Endothelial cell (in vitro differentiated cells): ENCODE measurements at places on chromosomes 1 and 21.
A peak's percentile ranks its signal among the peaks of the same experiment; 100 is the strongest.

- no peak for DNase-seq
- peaks cover 1% of the 10 kb centered on the region for H3K27me3 ChIP-seq
- no peak overlapping the region for H3K4me3 ChIP-seq
- H3K36me3 ChIP-seq = no peaks in the 10 kb centered on the region
These were observed 94.3 kb downstream of the GLUL start for GRCh38 chr1:182297335-182297734.

- H3K4me1 ChIP-seq = peaks cover 13% of the 10 kb centered on the region
- peaks cover 1% of the 10 kb centered on the region for H3K27me3 ChIP-seq
- no peaks in the 10 kb centered on the region for H3K36me3 ChIP-seq
- DNase-seq = no peak
- no peak overlapping the region for H3K27ac ChIP-seq
These were observed 8.3 kb upstream of the KIAA0040 start for GRCh38 chr1:175200678-175201521.

DNA sequence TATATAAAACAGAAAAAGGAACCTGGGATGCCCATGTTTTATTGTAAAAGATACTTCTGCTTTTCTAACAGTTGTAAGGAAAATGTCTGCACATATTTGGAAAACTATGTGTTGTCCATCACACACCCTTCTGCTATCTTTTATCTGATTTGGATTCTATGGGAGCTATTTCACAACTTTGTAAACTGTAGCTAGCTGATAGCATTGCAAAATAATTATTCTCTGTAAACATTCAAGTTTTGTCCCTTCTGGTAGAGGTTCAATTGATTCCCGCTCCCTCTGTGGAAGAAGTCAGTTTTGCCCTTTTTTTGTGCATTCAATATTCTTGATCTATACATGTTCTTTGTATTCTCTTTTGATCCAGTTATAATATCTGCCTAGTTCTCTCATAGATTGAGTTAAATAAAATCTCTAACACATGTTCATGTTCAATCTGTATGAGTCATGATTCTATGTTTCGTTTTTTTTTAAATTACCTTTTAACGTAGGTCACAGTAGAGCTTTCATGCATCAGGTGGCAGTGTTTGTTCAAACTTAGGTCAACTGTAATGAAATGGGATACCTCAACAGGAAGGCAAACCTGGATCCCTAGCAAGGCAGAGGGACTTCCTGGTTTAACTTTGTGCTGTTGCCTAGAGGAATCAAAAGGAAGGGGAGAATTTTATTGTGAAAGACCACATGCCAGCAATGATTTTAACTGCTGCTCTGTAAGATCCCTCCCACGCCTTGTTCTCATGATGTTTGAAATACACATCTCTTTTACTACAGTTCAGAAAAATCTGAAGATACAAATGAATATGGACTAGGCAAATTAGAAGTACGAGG lies 26.0 kb upstream of the BCL9 start:
- H3K27me3 ChIP-seq = no peaks in the 10 kb centered on the region
- peaks cover 6% of the 10 kb centered on the region for H3K4me1 ChIP-seq
- DNase-seq = peak; percentile 12
- H3K4me3 ChIP-seq = no peak overlapping the region
- H3K27ac ChIP-seq = peak overlapping the region; percentile 57

GRCh38 chr1:51442198-51442597 lies 76.9 kb downstream of the EPS15 start:
- H3K4me3 ChIP-seq = no peak overlapping the region
- peaks cover 3% of the 10 kb centered on the region for H3K4me1 ChIP-seq
- H3K27ac ChIP-seq = no peak overlapping the region
- H3K36me3 ChIP-seq = peaks cover 20% of the 10 kb centered on the region
- DNase-seq = no peak

DNA sequence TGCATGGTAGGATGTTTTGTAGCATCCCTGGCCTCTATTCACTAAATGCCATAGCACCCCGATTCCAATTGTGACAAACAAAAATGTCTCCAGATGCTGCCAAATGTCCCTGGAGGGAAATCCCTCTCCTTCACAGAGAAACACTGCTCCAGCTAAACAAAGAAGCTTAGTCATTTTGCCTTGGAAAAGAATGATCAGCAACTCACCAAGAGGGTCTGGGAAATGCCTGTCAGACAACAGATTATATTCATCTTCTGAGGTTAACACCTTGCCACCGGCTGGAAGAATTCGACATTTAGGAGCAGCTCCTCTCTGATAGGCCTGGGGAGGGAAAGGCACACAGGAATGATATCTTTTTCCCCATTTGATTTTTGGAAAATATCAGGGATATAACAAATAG lies 84.4 kb downstream of the NIBAN1 start:
- H3K36me3 ChIP-seq = no peaks in the 10 kb centered on the region
- no peak for DNase-seq
- peaks cover 9% of the 10 kb centered on the region for H3K4me1 ChIP-seq
- H3K27ac ChIP-seq = no peak overlapping the region
- no peak overlapping the region for H3K4me3 ChIP-seq

- H3K4me1 ChIP-seq = no peaks in the 10 kb centered on the region
- H3K27me3 ChIP-seq = peaks cover 1% of the 10 kb centered on the region
- DNase-seq = no peak
- H3K36me3 ChIP-seq = no peaks in the 10 kb centered on the region
These were observed 107.6 kb upstream of the GORAB start for GRCh38 chr1:170424346-170424745.

GRCh38 chr21:31725202-31725839 lies 6.6 kb downstream of the SCAF4 start:
- H3K27ac ChIP-seq = no peak overlapping the region
- DNase-seq = no peak
- H3K4me1 ChIP-seq = peaks cover 5% of the 10 kb centered on the region
- no peak overlapping the region for H3K4me3 ChIP-seq
- peaks cover 3% of the 10 kb centered on the region for H3K27me3 ChIP-seq

GRCh38 chr21:15004721-15005370 lies 60.0 kb downstream of the NRIP1 start:
- no peak overlapping the region for H3K27ac ChIP-seq
- no peak overlapping the region for H3K4me3 ChIP-seq
- peaks cover 38% of the 10 kb centered on the region for H3K4me1 ChIP-seq
- no peak for DNase-seq
- H3K36me3 ChIP-seq = peaks cover 3% of the 10 kb centered on the region

DNA sequence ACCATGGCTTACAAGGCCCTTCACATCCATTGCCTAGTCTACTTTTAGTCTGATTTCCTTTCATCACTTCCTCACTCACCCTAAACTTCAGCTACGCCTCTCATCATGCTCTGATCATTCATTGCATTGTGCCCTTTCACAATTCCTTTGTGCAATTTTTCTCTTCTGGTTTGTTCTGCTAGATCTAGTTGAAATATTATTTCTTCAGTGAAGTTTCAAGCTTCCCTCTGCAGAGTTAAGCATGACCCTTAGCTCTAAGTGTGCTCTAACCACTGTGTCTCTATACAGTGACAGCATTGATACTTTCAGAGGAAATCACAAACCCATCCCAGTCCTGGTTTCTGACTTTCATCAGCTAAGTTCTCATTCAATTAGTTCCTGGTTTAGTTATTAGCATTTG lies 166.1 kb downstream of the PLA2G4A start:
- H3K27me3 ChIP-seq = peaks cover 1% of the 10 kb centered on the region
- no peak overlapping the region for H3K27ac ChIP-seq
- DNase-seq = no peak

DNA sequence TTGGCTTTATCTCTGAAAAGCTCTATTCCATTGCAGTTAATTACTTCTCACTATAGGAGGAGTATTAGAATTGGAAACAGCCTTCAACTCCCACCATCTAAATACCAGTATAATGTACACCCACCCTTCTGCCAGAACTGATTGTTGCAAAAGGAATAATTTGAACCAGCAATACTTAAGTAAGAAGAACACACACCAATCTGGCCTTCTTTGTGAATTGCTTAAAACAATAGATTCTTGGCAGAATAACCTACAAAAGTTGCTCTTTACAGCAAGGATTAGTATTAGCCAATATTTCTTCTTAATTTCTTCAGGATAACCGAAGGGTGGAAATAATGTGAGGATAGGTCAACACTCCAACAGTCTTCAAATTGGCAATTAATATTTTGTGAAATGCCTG lies 54.9 kb upstream of the ADAMTS5 start:
- H3K4me1 ChIP-seq = peaks cover 6% of the 10 kb centered on the region
- H3K27ac ChIP-seq = no peak overlapping the region
- H3K27me3 ChIP-seq = no peaks in the 10 kb centered on the region
- DNase-seq = no peak
- no peaks in the 10 kb centered on the region for H3K36me3 ChIP-seq
- no peak overlapping the region for H3K4me3 ChIP-seq

GRCh38 chr1:17094664-17095063 lies 24.6 kb downstream of the PADI2 start:
- H3K27ac ChIP-seq = no peak overlapping the region
- peaks cover 4% of the 10 kb centered on the region for H3K36me3 ChIP-seq
- no peak overlapping the region for H3K4me3 ChIP-seq
- no peak for DNase-seq
- H3K4me1 ChIP-seq = peaks cover 2% of the 10 kb centered on the region

DNA sequence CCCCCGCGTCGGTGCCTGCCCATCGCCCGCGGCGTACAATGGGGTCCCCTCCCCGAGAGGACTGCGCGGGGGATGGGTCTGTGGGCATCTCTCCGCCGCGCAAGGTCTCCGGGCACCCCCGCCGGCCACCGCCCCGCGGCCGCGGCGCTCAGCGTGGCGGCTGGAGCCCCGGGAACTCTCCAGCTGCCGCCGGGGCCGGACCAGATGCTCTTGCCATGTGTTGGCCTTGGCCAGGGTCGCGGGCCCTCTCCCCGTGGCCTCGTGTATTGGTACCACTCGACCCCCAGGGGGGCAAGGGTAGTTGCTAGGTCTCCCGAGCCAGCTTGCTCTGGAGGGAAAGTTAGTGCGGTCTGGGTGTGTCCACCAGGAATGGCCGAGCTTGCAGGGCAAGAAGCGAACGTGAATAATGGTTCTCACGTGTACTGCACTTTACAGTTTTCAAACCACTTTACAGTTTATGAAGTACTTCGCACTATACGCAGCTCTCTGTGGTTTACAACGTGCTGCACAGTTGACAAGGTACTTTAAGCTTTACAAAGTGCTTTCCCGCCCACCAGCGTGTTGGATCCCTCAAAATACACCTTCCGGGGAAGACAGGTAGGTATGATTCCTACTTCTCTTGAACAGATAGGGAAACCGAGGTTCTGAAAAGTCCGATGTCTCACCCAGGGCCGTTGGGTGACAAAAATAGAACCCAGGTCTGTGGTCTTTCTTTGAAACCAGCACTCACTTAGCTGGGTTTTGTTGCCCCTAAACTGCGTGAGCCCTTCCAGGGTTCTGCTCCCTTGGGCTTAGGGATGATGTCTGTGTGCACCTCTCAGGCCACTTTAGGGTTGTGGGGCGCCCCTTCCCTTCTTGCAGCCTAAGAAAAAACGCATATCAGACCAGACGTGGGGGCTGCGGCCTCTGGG lies 1.2 kb downstream of the EPHB2 start:
- H3K27ac ChIP-seq = no peak overlapping the region
- H3K36me3 ChIP-seq = peaks cover 4% of the 10 kb centered on the region
- H3K27me3 ChIP-seq = peaks cover 14% of the 10 kb centered on the region
- DNase-seq = peak; percentile 24
- H3K4me1 ChIP-seq = peaks cover 27% of the 10 kb centered on the region
- H3K4me3 ChIP-seq = peak overlapping the region; percentile 82

DNA sequence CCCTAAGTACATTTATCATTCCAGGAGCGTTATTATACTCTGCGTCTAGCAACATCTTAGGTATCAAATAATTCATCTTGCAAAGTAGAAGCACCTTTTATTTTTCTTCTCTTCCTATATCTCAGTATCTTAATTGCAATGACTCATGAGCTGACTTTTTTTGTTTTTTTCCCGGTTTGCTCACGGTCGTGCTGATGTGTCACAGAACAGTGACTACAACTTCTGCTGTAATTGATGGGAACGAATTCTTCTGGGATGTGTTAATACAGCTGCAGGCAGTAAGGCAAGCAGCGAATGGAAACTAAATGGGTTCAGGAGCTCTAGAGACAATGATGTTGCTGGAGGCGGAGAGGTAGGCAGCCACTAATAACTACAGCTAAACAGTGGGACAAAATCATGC lies 89.8 kb upstream of the TMPRSS15 start:
- DNase-seq = no peak
- no peaks in the 10 kb centered on the region for H3K4me1 ChIP-seq
- no peak overlapping the region for H3K27ac ChIP-seq
- no peaks in the 10 kb centered on the region for H3K36me3 ChIP-seq
- H3K27me3 ChIP-seq = peaks cover 1% of the 10 kb centered on the region
- H3K4me3 ChIP-seq = no peak overlapping the region

DNA sequence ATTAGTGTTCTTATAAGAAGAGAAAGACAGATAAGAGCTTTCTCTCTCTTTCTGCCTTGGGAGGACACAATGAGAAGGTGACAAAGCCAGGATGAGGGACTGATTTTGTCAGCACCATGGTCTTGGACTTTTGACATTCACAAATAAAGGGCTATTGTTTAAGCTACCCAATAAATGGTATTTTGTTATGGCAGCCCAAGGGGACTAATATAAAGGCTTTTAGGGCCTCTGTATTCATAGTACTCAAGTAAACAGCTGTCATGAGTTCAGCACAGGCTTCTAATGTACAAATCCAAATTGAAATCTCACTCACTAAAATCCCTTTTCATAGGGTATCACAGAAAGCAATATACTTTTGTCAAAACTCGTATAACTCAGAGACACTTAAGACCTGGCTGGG lies 242.7 kb downstream of the FAF1 start:
- H3K4me3 ChIP-seq = no peak overlapping the region
- peaks cover 7% of the 10 kb centered on the region for H3K4me1 ChIP-seq
- no peaks in the 10 kb centered on the region for H3K36me3 ChIP-seq
- no peak for DNase-seq

DNA sequence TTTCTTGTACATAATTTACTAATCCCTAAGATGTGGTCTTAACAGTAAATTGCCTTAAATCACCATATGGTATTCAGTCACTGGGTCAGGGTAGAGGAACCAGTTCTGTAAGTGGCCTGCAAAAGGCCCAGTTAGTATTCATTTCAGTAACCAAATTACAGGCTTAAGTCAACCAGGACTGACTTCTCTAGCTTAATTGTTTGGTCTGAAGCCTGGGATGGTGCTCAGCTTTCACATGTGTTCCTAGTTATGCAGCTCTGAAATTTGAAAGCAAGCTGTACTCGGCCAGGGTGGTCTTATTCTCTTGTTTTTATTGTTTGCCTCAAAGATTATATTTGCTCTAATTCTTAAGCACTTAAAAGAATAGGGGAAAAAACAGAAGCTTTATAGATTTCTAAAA lies 144.6 kb downstream of the MAGI3 start:
- no peaks in the 10 kb centered on the region for H3K36me3 ChIP-seq
- no peaks in the 10 kb centered on the region for H3K27me3 ChIP-seq
- no peak overlapping the region for H3K27ac ChIP-seq

GRCh38 chr1:206421616-206422340 lies 48.5 kb upstream of the IKBKE start:
- H3K27me3 ChIP-seq = no peaks in the 10 kb centered on the region
- H3K27ac ChIP-seq = no peak overlapping the region
- DNase-seq = no peak
- H3K4me3 ChIP-seq = no peak overlapping the region
